ENCODE measurements at places on chromosomes 16 and 17.

DNA sequence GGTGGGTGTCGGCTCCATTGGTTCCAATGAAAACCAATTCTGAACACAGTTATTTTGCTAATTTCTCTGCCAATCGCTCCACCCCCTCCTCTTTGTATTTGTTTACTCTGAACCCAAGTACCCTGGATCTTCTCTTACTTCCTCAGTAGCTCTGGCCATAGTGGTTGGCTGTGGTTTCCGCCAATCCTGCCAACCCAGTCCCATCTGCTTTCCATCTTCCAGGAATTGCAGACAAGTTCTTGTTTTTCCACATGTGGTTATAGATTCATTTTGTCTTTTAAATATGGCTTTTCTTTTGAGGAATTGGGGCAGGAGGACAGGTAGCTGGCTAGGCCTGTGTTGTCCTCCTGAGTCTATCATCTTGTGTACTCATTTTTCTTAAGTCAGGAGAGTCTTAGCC, 92.0 kb downstream of the CYLD start:
- DNase-seq, result no peak

- peak; percentile 82 for DNase-seq
Observed at GRCh38 chr17:68580236-68580770, 20.9 kb downstream of the FAM20A start.

GRCh38 chr17:82031885-82032627, 578 bp downstream of the RAC3 start:
- no peak for DNase-seq

- DNase-seq, result no peak
Observed at GRCh38 chr16:6209355-6209930, 1111.8 kb upstream of the EEF2KMT start.

GRCh38 chr17:40499551-40500189, 1.8 kb downstream of the TNS4 start:
- peak; percentile 77 for DNase-seq

GRCh38 chr16:56788435-56788834, 58.5 kb downstream of the NUP93 start:
- DNase-seq, result no peak

DNA sequence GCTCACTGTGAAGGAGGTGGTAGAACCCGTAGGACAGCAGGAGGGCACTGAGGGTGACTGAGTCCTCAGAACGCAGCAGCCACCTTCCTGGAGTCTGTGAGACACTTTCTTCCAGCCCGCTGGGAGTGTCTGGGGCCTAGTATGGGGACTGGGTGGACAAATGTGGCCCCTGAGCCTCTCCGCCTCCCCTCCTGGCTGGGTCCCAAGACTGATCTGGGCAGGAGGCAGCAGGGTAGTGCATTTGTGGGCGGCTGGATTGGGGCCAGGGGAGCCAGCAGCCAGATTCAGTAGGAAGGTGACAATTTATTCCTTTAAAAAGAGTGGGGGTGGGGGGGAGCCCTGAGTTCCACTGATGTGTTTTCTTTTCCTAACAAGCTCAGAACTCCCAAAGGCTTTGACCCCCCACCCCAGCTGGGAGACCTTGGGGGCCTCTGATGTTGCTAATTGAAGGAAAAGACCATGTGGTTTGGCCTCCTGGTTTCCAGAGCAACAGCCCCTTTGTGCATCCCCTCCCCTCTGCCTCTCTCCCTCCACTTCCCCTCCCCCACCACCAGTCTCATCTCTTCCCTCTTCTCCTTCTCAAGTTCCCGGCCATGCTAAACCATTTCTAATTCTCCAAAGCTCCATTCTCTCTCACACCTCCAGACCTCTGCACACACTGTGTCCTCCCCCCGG, 4.4 kb downstream of the CLEC19A start:
- DNase-seq, result peak; percentile 29
